ENCODE measurements at places on chromosomes 1 and 21.
A peak's percentile ranks its signal among the peaks of the same experiment; 100 is the strongest.

DNA sequence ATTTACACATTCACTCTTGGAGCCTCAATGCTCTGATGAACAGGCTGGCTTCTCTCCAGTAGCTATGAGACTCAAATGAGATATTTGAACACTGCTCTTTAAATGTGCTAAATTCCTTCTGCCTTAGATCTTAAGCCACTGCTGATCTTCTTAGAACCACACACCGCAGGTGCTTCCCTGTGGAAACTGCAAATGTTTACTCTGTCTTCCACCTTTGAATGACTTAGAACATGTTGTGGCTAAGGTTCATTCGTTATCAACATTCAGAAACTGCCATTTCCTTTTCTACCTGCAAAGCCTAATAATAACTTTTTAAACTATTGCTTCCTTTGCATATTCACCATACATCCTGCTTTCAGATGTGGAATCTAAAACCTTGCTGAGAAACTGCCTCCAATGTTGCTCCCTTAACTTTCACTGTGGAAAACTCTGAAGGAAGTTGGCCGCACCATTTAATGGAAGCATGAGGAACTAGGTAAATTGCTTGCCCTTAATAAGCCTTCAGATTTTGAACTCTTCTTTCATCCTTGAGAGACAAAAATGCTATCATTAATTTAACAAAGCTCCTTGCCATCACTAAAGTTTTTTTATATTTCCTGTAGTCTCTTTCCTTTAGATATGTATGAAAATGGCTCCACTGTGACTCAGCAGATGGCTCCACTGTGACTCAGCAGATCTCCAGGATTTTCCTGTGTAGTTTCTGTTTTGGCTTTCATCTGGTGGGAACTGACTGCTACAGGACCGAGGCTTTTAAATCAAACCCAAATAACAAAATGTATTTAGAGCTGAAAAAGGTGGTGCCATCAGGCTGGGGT, 143.8 kb downstream of the TNFSF18 start:
- DNase-seq = peak; percentile 92

DNA sequence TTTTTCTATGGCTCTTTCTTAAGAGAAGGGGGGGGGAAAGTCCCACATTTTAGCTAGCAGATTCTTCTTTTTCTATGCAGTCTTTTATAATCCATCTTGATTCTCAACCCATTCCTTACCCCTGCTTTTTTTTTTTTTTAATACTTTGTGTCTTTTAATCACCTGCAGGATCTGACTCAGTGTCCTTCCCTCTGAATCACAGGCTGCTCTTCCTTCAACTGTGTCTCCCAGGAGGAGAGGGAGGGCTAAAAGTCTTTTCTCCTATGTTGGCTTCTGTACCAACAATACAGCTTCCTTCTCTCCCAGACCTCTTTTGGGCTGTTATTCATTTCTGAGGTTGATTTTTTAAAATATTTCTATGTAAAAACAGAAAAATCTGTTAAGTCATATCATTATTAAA, 686.2 kb downstream of the ADGRL2 start:
- DNase-seq = no peak

DNA sequence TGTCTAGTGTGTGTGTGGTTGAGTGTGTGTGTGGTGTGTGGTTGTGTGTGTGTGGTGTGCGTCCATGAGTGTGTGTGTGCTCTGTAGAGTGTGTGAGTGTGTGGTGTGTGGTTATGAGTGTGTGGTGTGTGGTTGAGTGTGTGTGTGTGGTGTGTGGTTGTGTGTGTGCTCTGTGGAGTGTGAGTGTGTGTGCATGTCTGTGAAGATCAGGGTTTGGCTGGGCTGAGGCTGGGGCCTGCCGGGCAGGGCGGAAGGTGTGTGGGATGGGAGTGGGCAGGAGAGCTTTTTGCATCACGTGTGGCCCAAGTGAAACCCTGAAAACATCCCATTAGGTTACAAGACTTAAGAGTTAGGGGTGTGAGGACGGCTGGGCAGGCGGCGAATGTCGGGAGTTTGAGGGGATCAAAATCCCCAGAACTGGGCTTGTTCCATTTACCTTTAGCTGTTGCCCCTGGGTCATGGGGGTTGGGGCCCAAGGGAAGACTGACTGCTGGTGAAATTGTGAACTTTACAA, 2.9 kb upstream of the FCMR start:
- DNase-seq = no peak

DNA sequence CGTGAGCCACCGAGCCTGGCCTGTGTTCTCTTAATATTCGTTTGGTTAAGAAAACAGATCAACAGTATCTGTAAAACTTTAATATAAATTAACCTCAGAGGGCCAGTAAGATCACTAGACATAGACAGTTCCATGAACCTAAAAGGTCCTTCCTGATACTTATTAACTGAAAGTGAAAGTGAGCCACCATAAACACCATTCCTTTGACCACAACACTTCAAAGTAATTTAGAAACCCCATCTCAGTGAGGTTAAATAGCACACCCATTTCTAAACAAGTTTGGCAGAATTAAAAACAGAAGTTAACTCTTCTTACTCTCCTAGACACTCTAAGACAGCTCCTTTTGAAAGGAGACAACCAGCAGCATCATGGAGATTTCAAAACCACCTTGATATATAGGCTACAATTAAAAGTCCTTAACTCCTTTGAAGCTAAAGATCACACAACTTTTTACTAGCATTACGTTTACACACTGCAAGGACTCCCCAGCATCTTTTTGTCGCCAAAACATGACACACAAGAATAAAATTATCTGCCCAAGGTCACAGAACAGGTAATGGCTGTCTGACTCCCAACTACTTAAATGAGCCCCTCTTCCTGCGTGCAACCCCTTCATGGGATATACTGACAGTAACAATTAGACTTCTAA, 2.2 kb downstream of the RNF19B start:
- no peak for DNase-seq

GRCh38 chr1:17084787-17085186, 31.0 kb upstream of the SDHB start:
- DNase-seq = no peak

GRCh38 chr1:222777463-222777862, 37.4 kb upstream of the DISP1 start:
- DNase-seq = no peak

GRCh38 chr1:216617081-216617875, 106.0 kb downstream of the ESRRG start:
- no peak for DNase-seq

DNA sequence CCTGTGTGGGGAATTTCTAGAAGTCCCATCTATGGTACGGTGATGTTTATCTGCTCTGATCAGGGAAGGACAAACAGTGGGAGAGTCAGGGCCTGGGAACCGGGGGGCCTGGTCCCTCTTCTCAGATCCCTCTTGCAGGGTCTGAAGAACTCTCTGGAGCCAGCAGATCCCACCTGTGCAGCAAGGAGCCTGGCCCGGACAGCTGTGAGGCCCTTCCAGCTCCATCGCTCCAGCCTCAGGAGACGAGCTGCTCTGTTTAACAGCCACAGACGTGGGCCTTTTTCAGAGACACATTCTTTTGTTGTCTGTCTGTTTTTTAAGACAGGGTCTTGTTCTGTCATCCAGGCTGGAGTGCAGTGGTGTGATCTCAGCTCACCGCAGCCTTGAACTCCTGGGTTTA, 14.5 kb downstream of the C1orf174 start:
- no peak for DNase-seq

DNA sequence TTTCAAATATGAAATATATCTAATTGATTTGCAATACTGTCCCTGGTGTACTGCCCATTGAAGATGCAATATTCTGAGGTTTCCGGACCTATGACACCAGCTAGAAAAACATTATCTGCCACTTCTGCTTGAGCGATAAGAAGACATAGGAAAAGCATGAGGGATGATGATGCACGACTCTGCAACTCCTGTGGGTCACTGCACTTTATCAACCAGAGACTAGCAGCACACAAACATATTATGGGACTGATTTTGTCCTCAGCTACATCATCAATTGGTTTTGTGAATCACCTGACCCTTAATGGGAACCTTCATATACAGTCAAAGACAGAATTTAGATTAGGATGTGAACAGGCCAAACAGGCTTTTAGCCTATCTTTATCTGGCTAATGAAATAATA, 13.8 kb upstream of the KCNA3 start:
- no peak for DNase-seq

DNA sequence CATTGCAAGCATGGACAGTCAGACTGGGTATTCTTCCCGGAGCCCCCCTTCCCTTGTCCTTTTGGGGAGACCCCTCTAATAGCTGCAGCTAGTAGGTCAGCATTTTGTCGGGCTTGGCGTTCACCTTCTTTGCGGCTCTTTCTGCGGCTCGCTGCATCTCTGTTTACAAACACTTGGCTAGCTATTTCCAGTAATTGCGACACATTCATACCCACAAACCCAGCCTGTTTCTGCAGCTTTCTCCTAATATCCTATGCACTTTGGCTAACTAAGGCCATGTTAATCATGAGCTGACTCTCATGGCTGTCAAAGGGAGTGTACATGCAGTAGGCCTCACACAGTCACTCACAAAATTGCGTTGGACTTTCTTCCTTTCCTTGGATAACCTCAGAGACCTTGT, 716.4 kb downstream of the AMY1C start:
- no peak for DNase-seq

DNA sequence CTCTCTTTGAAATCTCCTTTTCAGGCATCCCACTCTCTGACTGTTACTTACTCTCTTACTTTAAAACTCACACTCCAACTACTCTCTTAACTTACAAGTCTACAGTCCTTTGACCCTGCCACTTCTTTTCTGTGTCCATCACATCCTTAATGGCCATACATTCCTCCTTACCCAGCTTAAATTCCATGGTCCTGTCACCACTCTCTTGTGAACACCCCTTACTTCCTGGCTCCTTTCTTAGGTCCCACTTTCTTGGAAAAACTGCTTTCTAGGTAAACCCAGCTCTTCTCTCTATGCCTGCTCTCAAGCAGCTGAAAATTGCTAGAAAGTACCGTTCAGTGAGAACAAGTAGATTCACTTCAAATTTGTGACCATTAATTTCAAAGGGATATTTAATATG, 109.1 kb downstream of the OLFML2B start:
- DNase-seq = no peak

DNA sequence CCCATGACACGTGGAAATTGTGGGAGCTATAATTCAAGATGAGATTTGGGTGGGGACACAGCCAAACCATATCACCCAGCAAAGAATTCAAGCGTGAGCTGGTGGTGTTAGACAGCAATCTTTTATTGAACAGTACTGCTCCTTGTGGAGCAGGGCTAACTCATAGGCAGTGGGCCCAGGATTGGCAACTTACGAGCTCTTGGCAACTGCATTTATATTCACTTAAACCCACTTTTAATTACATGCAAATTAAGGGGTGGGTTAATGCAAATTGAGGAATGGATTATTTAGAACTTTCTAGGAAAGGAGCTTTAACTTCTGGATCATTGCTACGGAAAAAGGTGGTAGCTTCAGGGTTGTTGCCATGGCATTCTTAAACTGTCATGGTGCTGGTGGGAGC, 135.6 kb upstream of the KAZN start:
- DNase-seq = no peak

DNA sequence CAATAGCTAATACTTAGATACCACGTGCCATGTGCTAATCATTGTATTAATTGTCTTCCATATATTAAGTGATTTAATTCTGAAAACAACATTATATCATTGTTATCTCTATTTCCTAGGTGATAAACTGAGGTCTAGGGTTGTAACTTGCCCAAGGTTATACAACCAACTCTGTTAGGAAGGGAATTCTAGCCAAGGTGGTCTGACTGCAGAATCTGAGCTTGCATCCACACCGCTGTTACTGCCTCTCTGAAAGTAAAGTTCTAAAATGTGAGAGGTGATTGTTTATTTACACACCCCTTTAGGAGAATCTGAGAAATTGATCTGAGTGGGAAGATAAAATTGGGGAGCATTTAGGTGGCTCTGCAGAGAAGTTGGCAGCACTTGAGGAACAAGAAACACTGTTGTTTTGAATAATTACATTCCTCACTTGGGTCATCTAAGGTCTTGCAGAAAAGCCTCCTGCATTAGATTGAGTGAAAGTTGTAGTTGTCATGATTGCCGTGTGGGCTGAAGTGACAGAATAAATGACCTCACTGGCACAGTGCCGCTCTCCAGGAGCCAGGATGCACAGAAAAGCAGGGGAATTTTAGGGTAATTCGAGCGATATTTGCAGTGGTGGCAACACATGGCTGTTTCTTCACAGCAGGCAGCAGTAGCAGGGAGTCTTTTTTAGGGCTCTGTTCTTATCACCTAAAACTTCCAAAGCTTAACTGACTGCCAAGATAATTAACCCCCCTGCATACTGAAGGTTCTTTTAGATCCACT, 121.7 kb downstream of the ADGRL4 start:
- peak; percentile 29 for DNase-seq

- DNase-seq = no peak
These were observed 10.6 kb downstream of the PPP1R15B start for GRCh38 chr1:204400882-204401510.

GRCh38 chr1:30816211-30817076, 58.9 kb upstream of the LAPTM5 start:
- peak; percentile 89 for DNase-seq

- DNase-seq = no peak
These were observed 3.3 kb upstream of the ATP6V1G3 start for GRCh38 chr1:198543670-198544260.

DNA sequence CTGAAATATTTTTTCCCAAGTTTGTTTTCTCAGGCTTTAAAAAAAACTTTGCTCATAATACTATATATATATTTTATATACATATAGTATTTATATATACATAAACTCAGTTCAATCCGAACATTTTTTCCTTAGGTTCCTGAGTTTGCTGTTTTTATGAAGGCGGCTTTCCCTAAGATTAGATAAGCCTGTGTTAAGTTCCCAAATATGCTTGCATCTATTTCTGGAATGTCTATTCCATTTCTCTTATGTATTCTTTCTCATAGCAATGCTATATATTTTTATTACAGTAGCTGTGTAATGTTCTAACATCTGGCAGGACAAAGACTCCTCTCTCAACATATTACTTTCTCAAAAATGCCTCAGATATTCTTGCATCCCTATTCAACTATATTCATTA, 45.9 kb downstream of the ADSS2 start:
- DNase-seq = no peak

DNA sequence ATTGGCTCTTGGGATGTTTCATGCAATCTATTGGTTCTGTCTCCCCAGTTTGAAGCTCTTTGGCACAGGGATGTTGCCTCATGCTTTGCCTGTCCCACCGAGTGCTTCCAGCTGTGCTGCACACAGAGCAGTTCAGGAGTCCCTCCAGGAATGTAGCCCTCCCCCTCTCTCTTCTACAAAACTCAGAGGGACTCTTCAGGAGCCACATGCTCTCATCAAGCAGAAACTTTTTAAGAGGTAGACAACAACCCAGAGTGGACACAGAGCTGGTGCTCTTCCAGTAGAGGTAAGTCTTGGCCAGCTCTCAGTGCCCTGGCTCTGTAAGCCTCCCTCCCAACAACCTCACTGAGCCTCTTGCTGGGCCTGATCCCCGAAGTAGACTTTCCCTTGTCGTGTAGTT, 11.6 kb upstream of the ZNF697 start:
- DNase-seq = peak; percentile 48

GRCh38 chr1:228405979-228406228, 731 bp downstream of the TRIM11 start:
- DNase-seq = no peak

- peak; percentile 38 for DNase-seq
These were observed 87.1 kb upstream of the BCL10 start for GRCh38 chr1:85363521-85363920.

Measured in fibroblast of skin of right quadriceps (primary cell).